Activated naive CD4-positive, alpha-beta T cell (primary cell): ENCODE measurements at places on chromosomes 3 and 15.

DNA sequence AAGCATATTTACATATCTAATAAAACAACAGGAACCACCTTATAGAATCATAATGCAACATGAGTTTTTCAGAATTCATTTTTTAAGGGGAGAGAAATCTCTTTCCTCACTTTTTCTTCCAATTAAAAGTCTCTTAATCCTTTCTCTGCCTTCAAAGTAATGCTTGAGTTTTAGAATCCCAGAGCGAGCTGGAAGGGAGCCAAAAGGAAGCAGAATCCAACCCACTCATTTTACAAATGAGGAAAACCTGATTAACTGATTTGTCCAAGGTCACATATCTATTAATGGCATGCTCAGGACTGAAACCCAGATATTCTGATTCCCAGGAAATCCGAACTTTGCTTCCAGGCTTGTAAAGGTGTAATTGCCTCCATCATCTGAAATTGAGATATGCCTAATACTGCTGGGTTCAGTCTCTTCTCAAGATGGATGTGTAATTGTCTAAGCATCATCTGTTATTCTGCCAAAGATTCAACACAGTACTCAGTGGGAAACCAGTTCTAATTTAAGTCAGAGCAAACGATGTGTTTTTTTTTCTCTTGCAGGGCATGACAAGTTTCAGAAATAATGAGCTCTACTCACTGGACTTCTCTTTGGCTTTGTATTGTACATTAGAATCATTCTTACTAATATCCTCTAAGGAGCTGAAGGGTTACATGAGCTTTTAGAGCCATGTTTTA, 481.4 kb upstream of the CFAP20DC start:
- no peak for DNase-seq

DNA sequence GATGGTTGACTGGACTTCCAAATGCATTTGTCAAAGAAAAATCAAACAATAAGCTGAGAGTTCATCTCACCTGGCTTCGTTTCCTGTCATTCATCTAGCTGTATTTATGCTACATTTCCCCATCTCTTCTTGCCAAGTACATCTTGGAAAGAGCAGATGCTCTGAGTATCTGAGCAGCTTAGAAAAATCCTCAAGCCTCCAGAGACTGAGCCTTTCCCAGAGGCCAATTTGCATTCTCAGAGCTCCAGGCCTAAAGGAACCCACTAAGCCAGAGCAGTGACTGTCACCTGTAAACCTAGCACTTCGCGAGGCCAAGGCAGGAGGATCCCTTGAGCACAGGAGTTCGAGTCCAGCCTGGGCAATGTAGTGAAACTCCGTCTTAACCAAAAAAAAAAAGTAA, 100.5 kb downstream of the XXYLT1 start:
- DNase-seq = no peak

- no peak for DNase-seq
Measured at GRCh38 chr3:194373899-194374298, 4.4 kb upstream of the LRRC15 start.

GRCh38 chr3:123271466-123272159, 69.9 kb downstream of the SEC22A start:
- DNase-seq = no peak

- DNase-seq = no peak
Measured at GRCh38 chr3:77071809-77072208, 31.9 kb downstream of the ROBO2 start.
